H1 (cell line): ENCODE measurements at places on chromosomes 5 and 9. TPM values are rescaled to one million over a fixed set of nuclear protein-coding genes. Genes with fewer than 3 reads are reported as not detected.

UNC5A gene
- total RNA-seq: 4.0 and 4.1 TPM in 2 replicates

- H3K4me3 ChIP-seq: no peak overlapping the region
- no peak overlapping the region for H3K27ac ChIP-seq
- no peaks in the 10 kb centered on the region for H3K36me3 ChIP-seq
Measured at GRCh38 chr5:93576994-93577853, 3.8 kb downstream of the NR2F1-AS1 start.

GRCh38 chr9:506281-506680 is 291.6 kb downstream of the DOCK8 start:
- H3K4me1 ChIP-seq: no peaks in the 10 kb centered on the region
- no peak overlapping the region for H3K27ac ChIP-seq
- H3K4me3 ChIP-seq: no peak overlapping the region
- H3K36me3 ChIP-seq: no peaks in the 10 kb centered on the region
- no peak for DNase-seq
- H3K27me3 ChIP-seq: peaks cover 1% of the 10 kb centered on the region

DNA sequence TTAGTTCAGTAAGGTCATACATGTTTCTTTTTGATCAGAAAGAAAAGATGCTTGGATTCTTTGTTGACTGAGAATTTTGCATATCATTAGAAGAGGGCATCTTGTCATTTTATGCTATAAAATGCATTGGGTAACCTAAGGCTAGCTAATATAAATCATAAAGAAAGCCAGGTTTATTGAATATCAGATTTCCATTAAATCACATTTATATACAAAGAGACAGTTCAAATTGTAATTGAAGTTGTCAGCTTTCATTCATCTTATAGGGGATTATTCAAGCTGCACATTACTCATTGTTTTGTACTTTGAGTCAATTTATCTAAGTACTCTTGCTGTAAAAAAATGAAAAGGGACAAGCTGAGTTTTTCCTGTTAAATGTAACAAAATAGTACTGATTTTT is 259.1 kb upstream of the CDH12 start:
- no peaks in the 10 kb centered on the region for H3K36me3 ChIP-seq
- H3K27me3 ChIP-seq: no peaks in the 10 kb centered on the region

PAEP gene
- not detected in 2 replicates for total RNA-seq

- no peak for DNase-seq
- no peak overlapping the region for H3K4me3 ChIP-seq
- H3K4me1 ChIP-seq: no peaks in the 10 kb centered on the region
- no peaks in the 10 kb centered on the region for H3K27me3 ChIP-seq
Measured at GRCh38 chr9:76766126-76766525, 1.9 kb downstream of the PCA3 start.

- H3K4me3 ChIP-seq: no peak overlapping the region
- H3K27me3 ChIP-seq: no peaks in the 10 kb centered on the region
- no peaks in the 10 kb centered on the region for H3K4me1 ChIP-seq
- H3K27ac ChIP-seq: no peak overlapping the region
Measured at GRCh38 chr5:43376496-43377140, 35.6 kb downstream of the CCL28 start.

ELOVL7 gene
- 5.1 and 6.5 TPM in 2 replicates for total RNA-seq

DNA sequence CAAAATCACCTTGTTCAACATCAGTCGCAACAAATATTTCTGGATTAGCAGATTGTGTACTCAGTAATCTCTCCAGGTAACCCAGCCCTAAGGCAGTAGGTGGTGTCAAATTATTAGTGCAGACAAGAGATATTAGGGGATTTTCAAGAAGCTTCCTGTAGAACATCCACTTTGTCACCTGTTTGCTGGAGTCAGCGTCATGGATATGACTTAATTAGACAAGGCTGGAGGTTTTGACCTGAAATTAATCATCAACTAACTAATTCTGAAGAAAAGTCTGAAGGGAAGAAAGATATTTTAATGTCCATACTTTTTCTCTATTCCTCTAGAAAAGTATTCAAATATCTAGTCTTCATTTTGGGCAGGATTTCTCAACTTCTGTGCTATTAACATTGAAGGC is 91.4 kb upstream of the CCDC112 start:
- DNase-seq: no peak
- H3K27ac ChIP-seq: no peak overlapping the region
- no peak overlapping the region for H3K4me3 ChIP-seq

ADRB2 gene
- total RNA-seq: 0.54 and 0.65 TPM in 2 replicates

GRCh38 chr5:155711882-155712281 is 615.1 kb upstream of the SGCD start:
- DNase-seq: no peak
- H3K4me1 ChIP-seq: no peaks in the 10 kb centered on the region
- H3K27me3 ChIP-seq: no peaks in the 10 kb centered on the region
- H3K36me3 ChIP-seq: no peaks in the 10 kb centered on the region
- no peak overlapping the region for H3K4me3 ChIP-seq

DNA sequence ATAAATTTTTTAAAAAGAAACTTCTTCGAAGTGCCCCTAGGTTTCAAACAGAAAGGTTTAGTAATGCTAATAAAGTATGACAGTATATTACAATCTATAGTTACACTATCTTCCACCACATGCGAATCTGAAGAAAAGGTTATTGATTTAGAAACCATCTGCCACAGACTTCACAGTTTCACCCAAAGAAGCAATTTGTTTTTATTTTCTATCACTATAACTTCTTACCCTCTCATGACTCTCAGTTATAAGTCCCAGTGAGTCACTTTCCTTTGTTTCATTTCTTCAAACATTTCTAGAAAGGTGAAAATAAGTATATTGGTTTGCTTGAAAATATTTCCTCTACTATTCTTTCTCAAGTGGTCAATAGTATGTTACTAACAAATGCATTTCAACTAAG is 93.6 kb downstream of the MCTP1 start:
- H3K27me3 ChIP-seq: no peaks in the 10 kb centered on the region
- DNase-seq: no peak
- no peaks in the 10 kb centered on the region for H3K36me3 ChIP-seq
- no peaks in the 10 kb centered on the region for H3K4me1 ChIP-seq

DNA sequence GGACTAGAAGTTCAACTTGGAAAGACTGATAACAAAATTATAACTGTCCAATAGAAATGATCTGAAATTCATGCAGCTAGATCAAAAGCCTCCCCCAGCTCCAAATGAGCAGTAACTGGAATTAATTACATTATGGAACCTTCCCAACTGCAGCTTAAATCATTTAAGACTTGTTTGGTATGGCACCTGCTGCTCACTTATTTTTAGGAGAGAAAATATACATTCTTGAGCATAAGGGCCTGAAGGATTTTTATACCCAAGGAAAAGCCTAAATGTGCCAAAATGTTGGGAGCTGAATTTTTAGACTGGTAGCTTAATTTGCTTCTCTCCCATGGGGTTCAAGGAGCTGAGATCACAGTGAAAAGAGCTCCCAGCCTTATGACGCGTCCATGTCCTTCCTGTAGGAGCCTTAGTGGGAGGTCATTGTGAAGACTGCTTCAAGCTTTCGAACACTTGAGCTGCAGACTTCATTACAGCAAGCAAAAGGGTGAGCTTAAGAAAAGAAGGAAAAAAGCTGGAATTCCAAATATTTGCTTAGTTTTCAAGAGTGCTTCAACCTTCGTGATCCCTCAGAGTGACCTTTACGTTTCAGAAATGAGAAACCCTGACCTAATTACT is 276.0 kb downstream of the DMAC1 start:
- no peak overlapping the region for H3K27ac ChIP-seq
- DNase-seq: no peak
- H3K4me3 ChIP-seq: no peak overlapping the region
- H3K27me3 ChIP-seq: no peaks in the 10 kb centered on the region
- H3K4me1 ChIP-seq: no peaks in the 10 kb centered on the region
- no peaks in the 10 kb centered on the region for H3K36me3 ChIP-seq

SMIM3 gene
- total RNA-seq: 10.4 and 13.2 TPM in 2 replicates

GRCh38 chr5:16067415-16067814 is 112.2 kb downstream of the MARCHF11 start:
- H3K27ac ChIP-seq: no peak overlapping the region
- H3K4me3 ChIP-seq: no peak overlapping the region
- no peaks in the 10 kb centered on the region for H3K36me3 ChIP-seq
- no peak for DNase-seq
